ENCODE measurements at places on chromosomes 1 and 21. TPM values are rescaled to one million over a fixed set of nuclear protein-coding genes. Genes with fewer than 3 reads are reported as not detected.

GRCh38 chr1:178792394-178792793 is 67.3 kb downstream of the RALGPS2 start:
- no peaks in the 10 kb centered on the region for H3K4me1 ChIP-seq
- H3K36me3 ChIP-seq: peaks cover 17% of the 10 kb centered on the region
- H3K27me3 ChIP-seq: no peaks in the 10 kb centered on the region
- DNase-seq: no peak
- H3K27ac ChIP-seq: no peak overlapping the region
- no peak overlapping the region for H3K4me3 ChIP-seq

DNA sequence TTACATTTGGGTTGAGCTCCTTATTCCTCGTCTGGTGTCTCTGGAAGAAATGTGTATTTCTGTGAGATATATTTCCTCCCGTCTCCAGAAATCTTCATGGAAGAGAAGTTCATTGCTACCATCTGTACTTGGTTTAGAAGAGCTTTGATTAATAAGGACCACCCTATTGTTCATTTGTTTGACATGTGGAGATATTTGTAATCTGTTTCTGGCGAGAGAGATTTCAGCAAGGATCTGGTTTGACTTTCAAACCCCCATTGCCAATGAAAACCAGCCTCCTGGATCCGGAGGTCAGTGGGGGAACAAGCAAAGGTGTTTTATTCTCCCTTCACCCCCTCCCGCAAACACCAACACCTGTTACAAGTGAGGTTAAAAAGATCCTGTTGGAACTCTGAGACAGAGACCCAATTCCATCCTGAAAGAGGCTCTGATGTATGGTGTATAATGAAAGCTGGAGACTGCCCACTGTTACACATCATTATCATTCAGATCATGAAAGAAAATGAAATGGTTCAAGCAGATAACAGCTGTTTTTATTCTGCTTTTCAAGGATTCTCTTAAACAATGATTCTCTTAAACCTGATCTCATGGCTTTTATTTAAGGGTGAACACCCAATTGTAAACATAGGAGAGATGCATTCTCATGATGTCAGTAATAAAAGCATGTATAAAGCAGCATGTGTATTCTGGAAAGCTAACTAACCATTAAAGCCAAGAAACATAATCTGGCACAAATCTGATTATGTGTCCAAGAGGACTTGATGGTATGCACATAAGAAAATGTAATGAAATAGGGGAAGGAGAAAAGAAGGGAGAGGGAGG is 393.5 kb upstream of the ADGRL2 start:
- 0 out of 2 replicates have a peak overlapping the region, but pooled peaks have one; percentile 14 for H3K4me3 ChIP-seq
- no peak for DNase-seq
- peaks cover 18% of the 10 kb centered on the region for H3K4me1 ChIP-seq
- H3K36me3 ChIP-seq: no peaks in the 10 kb centered on the region

- DNase-seq: peak; percentile 50
- H3K4me3 ChIP-seq: no peak overlapping the region
- H3K27me3 ChIP-seq: no peaks in the 10 kb centered on the region
- no peaks in the 10 kb centered on the region for H3K36me3 ChIP-seq
These were observed 39.7 kb downstream of the AZIN2 start for GRCh38 chr1:33120436-33121231.

DNA sequence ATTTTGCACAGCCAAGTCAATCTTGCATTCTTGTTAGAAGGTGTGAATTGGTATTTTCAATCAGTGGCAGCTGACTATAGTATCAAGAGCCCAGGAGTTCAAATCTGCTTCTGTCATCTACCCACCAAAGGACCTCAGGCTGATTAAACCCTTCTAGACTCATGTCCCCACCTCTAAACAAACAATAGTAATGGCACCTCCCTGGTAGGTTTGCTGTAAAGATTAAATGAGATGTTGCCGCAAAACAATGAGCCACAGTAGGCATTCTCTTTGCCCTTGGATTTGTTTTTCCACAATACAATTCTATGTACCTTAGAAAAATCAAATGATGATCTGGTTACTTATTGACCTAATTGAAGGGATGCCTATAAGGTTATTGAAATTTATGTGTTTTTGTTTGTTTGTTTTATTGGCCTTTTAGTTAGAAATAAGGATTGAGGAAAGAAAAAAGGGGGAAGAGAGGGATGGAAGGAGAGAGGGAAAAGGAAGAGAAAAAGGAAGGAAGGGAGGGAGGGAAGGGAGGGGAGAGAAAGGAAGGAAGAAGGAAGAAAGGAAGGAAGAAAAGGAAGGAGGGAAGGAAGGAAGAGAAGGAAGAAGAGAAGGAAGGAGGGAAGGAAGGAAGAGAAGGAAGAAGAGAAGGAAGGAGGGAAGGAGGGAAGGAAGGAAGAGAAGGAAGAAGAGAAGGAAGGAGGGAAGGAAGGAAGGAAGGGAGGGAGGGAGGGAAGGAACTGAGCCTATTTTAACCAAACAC is 110.7 kb downstream of the ETS2 start:
- H3K4me3 ChIP-seq: no peak overlapping the region
- H3K36me3 ChIP-seq: no peaks in the 10 kb centered on the region
- no peaks in the 10 kb centered on the region for H3K4me1 ChIP-seq
- H3K27ac ChIP-seq: no peak overlapping the region

GRCh38 chr1:183360473-183360872 is 57.7 kb downstream of the NMNAT2 start:
- no peaks in the 10 kb centered on the region for H3K36me3 ChIP-seq
- H3K27me3 ChIP-seq: no peaks in the 10 kb centered on the region
- H3K4me3 ChIP-seq: no peak overlapping the region

DNA sequence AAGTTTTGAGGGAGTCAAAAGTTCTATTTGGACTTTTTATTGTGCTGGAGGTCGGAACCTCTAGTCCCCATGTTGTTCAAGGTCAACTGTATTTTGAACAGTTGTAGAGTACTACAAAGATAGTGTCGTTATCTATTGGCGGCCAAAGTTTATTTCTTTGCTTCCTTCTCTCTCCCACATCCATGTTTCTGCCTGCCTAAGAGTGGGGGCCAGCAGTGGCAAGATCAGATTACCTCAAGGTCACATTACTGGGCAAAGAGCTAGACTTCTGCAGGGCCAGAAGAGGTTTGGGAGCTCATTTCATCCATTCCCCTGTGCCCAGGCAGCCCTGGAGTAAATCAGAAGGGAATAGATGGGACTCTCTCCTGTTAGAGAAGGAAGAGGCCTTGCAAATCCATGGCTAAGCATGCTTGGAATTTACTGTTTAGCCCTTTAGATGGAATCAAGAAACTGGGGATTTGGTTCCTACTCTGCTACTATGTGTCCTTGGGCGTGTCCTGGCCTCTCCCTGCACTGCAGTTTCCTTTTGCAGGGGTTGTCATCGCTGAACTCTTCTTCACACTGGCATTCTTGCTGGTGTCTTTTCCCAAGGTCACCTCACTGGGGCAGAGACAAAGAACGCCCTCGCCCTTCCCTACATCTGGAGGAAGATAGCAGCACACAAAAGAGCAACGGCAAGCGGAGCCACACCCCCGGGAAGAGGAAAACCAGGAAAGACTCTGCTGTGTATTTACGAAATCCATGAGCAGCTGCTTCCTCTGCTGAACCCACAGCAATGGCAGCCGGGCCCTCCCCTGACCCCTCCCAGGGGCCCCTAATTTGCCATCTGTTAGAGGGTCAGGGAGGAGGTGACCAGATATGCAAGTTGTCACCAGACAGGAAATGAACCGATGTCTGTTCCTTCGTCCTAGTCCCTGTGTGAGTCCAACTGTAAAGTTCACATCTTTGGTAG is 73.3 kb downstream of the PLPP3 start:
- no peak overlapping the region for H3K4me3 ChIP-seq
- DNase-seq: no peak
- H3K4me1 ChIP-seq: no peaks in the 10 kb centered on the region
- H3K27me3 ChIP-seq: no peaks in the 10 kb centered on the region
- peak overlapping the region; percentile 24 for H3K27ac ChIP-seq

DNA sequence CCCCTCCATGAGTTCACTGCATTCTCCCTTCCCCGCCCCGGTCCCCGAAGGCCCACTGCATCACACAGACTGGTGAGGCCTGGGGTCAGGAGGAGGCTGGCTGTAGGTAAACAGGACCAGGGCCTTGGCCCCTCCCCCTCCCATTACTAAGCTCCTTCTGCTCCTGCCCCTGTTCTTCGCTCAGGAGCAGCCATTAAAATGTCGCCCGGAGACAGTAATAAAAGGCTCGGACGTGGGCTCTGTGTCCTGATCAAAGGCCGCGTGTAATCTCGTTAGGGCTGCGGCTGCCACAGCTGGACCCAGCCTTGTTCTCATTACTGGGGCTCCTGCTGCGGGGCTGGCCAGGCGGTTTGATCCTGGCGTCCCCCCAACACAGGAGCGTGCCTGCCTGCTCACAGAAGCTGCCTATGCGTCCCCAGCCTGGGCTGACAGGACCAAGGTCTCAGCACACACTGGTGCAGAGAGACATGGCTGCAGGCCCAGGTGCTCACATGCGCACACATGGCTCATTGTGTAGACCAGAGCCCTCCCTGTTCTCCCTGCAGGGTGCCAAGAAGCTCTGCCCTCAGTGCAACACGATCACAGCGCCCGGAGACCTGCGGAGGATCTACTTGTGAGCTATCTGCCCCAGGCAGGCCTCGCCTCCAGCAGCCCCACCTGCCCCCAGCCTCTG is 24.0 kb downstream of the TMEM53 start:
- peak; percentile 81 for DNase-seq
- H3K27me3 ChIP-seq: no peaks in the 10 kb centered on the region
- H3K27ac ChIP-seq: peak overlapping the region; percentile 51
- H3K4me1 ChIP-seq: no peaks in the 10 kb centered on the region
- no peaks in the 10 kb centered on the region for H3K36me3 ChIP-seq

GRCh38 chr1:168906367-168906766 is 177.4 kb upstream of the DPT start:
- DNase-seq: no peak
- no peaks in the 10 kb centered on the region for H3K4me1 ChIP-seq
- H3K4me3 ChIP-seq: no peak overlapping the region
- H3K27me3 ChIP-seq: no peaks in the 10 kb centered on the region

GRCh38 chr21:15195104-15195503 is 130.3 kb upstream of the NRIP1 start:
- H3K27me3 ChIP-seq: no peaks in the 10 kb centered on the region
- H3K36me3 ChIP-seq: no peaks in the 10 kb centered on the region
- no peak overlapping the region for H3K4me3 ChIP-seq
- no peaks in the 10 kb centered on the region for H3K4me1 ChIP-seq

Gene LAMC2
- 0.15 TPM for polyA plus RNA-seq

DNA sequence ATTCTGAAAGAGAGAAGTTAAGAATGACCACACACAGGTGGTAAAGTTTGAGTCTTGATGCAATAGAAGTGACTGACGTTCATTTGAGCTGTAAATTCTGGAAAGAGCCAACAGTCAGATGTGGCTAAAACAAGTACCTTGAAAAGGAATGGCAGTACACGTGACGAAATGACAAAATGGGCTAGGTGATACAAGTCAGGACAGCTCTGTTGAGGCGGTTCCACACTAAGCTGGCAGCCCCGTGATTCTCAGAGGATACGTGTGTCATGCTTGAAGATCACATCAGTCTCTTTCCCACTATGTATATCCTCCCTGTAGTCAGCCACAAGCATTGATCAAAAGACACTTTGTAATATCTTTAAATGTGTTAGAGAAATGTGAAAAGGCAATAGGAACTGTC is 881.3 kb upstream of the ADGRL2 start:
- H3K27me3 ChIP-seq: no peaks in the 10 kb centered on the region
- H3K27ac ChIP-seq: no peak overlapping the region
- no peaks in the 10 kb centered on the region for H3K36me3 ChIP-seq
- no peak for DNase-seq

GRCh38 chr21:26169611-26170470 is 729 bp downstream of the APP start:
- peaks cover 28% of the 10 kb centered on the region for H3K4me1 ChIP-seq
- peak; percentile 83 for DNase-seq
- H3K36me3 ChIP-seq: no peaks in the 10 kb centered on the region
- H3K27me3 ChIP-seq: no peaks in the 10 kb centered on the region
- peak overlapping the region; percentile 76 for H3K27ac ChIP-seq

Gene NEK2
- polyA plus RNA-seq: 9.4 TPM

Gene RGS18
- polyA plus RNA-seq: not detected
